ENCODE measurements at places on chromosomes 12 and 14.

DNA sequence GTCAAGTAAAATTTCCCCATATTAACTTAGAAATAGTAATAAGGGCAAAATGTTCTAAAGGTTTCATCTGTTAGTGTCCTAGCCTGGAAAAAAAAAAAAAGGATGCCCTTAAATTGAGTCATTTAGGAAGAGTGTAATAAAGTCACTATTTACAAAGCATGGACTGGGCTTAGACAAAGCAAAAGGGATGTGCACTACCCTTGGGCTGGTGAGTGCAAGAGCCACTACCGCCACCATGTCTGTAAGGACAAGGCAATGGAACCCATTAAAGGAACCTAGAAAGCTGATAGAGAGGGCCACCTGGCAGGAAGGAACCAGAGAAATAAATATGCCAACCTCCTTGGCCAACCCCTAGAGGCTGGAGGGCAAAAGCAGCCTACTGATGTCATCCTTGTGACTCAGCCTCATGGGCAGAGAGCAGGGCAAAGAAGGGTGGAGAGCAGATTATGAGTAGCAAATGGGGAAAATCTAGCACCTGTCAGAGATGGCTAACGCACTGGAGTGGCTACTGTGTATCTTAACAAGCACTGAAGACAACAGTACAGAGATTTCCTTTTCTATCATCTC is 59.5 kb upstream of the FUT8 start:
- no peak for DNase-seq

- no peak for DNase-seq
These were observed 304.6 kb downstream of the BMP4 start for GRCh38 chr14:53652068-53652467.

DNA sequence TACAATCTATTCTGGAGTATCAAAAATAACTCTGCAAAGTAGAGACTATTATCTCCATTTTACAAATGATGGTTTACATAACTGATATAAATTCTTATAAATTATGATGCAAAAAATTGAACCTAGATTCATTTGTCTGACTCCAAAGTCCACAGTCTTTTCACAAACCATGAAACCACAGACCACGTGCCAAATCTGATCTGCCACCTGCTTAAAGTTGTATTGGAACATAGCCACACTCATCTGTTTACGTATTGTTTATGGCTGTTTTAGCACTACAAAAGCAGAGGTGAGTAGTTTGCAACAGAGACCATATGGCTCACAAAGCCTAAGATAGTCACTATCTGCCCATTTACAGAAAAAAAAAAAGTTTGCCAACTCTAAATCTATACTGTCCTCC is 105.3 kb downstream of the KCNH5 start:
- DNase-seq, result no peak

DNA sequence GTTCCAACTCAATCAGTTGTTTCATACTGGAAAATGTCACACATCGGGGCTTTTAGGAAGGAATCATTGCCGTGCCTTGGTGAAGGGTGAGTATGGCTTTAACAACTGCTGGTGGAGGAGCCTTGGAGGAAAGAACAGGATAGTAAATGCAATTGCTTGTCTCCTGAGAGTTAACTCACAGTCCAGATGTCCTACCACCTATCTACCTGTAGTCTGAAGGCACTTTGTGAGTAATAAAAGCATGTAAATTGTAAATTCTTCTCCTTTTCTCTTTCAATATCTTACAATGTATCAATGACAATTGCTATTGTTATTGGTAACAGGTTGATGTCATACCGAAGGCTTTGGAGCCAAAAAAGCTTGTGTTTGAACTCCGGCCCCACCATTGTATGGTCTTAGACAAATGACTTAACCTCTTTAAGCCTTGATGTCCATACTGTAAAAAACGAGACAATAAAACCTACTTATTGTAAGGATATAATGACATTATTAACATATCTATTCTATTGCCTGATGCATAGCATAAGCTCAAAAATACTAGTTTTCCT is 397.4 kb downstream of the ADAMTS20 start:
- DNase-seq, result no peak

GRCh38 chr14:75312341-75312740 is 33.7 kb downstream of the FOS start:
- DNase-seq, result no peak

- no peak for DNase-seq
These were observed 69.2 kb upstream of the LTA4H start for GRCh38 chr12:96104566-96104965.

- no peak for DNase-seq
These were observed 727 bp downstream of the LDHB start for GRCh38 chr12:21656905-21657325.

DNA sequence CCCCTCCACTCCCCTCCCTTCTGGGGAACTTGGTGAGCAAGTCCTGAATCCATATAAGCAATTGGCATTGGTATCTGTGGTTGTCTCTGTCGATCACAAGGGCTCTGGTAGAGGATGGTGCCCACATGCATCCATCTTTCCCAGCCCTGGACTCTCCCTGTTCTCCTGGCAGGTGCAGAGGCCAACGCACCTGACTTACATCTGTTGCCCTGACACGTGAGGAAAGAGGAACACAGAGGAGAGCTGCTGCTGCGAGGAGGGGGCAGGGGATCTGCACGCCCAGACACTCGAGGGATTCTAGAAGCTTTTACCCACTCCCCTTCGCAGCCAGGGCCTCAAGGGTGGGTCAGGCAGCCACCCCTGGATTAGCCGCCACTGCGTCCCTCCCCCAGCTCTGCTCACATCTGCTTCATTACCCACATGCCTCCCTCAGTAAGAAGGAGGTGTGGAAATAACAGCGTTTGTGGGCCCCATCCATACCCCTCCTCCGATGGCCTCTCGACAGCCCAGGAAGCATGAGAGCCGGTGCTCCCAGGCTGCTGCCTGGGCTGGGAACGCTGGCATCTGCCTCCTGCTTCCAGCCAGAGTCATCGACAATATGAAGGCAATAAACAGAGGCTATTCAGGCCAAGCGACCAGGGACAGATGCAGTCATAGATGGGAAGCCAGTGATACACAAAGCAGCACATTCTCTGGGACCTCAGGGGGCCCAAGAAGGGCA is 56.5 kb downstream of the KDM2B start:
- no peak for DNase-seq

GRCh38 chr14:44609876-44610510 is 102.9 kb upstream of the FSCB start:
- no peak for DNase-seq

DNA sequence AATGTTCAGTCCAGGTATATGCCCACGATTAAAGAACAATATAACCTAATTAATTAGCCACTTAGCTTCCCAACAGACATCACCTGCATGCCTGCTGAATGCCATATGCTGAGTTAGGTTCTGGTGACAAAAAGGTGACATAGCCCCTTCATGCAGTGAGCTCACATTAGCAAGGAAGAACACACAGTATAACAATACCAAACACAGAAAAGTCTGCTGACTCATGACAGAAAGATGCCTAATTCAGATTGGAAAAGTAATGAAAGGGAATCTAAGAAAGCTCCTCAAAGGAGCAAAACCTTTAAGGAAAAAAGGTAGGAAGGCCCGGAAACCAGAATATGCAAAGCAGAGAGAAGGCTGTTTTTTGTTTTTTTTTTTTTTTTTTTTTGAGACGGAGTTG is 59.0 kb downstream of the FERMT2 start:
- DNase-seq, result no peak

DNA sequence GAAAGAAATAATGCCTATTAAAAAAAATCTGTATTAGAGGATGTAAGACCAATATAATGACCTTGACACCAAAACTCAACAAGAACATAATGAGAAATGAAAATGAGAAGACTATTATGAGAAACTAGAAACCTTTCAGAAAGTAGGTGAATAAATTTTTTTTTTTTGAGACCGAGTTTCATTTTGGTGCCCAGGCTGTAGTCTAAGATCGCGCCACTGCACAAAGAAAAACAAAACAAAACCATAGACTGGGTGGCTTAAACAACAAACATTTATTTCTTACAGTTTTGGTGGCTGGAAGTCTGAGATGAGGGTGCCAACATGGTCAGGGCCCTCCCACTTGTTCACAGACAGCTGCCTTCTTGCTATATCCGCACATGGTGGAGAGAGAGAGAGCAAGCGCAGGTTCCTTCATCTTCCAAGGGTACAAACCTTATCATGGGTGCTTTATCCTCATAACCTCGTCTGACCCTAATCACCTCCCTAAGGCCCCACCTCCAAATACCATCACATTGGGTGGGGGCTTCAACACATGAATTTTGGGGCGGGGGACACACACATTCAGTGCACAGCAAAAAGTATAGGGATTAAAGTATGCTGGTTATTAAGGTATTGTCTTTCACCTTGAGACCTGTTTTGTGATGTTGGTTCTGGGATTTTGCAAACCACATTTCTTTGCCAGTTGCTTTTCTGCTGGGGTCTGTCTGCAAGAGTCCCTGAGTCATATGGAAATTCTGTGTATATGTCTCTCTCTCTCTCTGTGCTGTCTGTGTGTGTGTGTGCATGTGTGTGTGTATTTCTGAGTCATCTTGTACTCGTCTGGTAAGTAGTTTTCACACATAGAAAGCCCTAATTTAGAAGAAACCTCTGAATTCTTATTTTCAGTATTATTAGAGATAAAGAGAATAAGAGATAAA is 26.2 kb downstream of the ZCRB1 start:
- no peak for DNase-seq

DNA sequence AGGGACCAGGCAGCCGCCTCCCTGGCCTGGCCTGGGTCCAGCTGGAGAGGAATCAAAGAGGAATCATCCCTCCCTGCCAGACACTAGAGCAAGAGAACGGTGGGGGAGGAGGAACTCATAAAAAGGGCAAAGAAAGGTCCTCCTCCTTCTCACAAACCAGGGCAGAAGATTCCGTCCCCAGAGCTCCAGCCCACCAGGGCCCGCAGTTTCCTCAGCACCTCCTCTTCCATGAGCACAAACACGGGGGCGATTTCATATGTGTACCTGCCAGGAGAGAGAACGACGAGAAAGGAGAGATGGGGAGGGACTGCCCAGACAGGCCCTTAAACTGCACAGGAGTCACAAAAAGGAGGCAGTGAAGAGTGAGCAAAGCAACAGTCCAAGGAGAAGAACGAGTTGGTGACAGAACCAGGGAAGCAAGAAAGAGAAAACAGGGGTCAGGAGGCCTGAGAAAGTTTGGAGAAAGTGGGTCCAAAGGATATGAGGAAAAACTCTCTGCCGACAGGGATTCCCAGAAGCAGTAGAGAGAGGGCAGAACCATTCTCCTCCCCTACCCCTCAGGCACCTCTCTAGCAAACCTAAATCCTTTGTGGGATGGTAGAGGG is 8.7 kb upstream of the ZNF740 start:
- DNase-seq, result no peak

DNA sequence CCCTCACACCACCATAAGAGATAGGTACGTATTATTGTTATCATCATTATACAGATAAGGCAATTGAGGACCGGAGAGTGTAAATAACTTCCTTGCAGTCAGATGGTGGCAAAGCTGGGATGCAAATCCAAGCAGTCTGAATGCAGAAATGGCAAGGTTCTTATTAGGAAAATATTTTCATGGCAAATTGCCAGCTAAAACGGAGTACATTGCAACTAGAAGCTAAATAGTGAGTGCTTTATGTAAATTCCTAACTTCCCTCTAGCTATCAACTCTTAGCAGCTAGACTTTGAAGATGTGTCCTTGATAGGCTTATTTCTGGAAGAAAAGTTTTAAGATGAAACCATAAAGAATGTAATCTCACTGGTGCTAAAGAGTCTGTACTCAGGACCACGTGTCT is 323.9 kb upstream of the DIO2 start:
- no peak for DNase-seq

Data from mesenteric fat pad (tissue), 1 donor.